ENCODE measurements at places on chromosomes 3 and 15. TPM values are rescaled to one million over a fixed set of nuclear protein-coding genes. Genes with fewer than 3 reads are reported as not detected.

Gene GRK7
- total RNA-seq: 0.10 TPM

Gene THAP10
- 1.9 TPM for total RNA-seq

Gene PLCB2
- 71.3 TPM for total RNA-seq

Gene MAP6D1
- 0.90 TPM for total RNA-seq

- H3K36me3 ChIP-seq: peaks cover 19% of the 10 kb centered on the region
- H3K27ac ChIP-seq: no peak overlapping the region
- no peak overlapping the region for H3K4me3 ChIP-seq
- H3K27me3 ChIP-seq: no peaks in the 10 kb centered on the region
Observed at GRCh38 chr3:16305111-16305541, 40.1 kb downstream of the OXNAD1 start.

DNA sequence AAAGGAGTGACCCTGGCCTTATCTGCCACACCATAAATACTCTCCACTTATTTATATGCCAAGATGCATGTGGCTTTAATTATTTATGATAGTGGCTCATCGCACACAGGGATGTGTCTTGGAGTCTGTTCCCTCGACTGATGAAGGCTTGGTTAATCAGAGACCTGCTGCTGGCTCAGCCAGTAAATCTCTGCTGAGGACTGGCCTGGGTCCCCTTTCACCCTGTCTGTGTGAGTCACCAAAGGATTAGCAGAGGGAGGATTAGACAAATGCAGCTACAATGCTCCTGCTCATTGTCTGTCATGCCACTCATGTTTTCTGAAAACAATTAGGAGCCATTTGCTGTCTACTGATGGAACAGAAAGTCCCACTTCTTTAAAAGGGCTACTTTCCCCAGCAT is 226.8 kb downstream of the NTRK3 start:
- peaks cover 3% of the 10 kb centered on the region for H3K36me3 ChIP-seq
- H3K4me1 ChIP-seq: peaks cover 9% of the 10 kb centered on the region
- no peak overlapping the region for H3K4me3 ChIP-seq
- DNase-seq: no peak
- H3K27me3 ChIP-seq: peaks cover 7% of the 10 kb centered on the region
- H3K27ac ChIP-seq: no peak overlapping the region

DNA sequence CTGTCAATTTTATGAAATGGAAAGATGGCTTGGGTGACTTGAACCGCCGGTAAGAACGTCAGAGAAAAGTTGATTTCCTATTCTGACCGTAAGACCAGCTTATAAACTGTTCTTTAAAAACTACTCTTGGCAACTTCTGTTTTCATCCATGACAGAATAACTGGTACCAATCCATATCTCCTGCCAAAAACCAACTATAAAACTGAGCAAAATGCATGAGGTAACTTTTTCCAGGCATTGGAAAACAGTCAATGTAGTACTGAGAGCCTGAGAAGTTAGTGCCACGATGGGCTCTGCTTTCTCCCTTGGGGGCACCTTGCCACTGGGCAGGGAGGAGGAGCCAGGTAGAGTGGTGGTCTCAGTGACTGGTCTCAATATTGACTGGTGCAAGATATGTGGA is 615.2 kb upstream of the TBL1XR1 start:
- no peak overlapping the region for H3K27ac ChIP-seq
- no peaks in the 10 kb centered on the region for H3K27me3 ChIP-seq
- no peak overlapping the region for H3K4me3 ChIP-seq
- DNase-seq: no peak
- H3K36me3 ChIP-seq: no peaks in the 10 kb centered on the region

DNA sequence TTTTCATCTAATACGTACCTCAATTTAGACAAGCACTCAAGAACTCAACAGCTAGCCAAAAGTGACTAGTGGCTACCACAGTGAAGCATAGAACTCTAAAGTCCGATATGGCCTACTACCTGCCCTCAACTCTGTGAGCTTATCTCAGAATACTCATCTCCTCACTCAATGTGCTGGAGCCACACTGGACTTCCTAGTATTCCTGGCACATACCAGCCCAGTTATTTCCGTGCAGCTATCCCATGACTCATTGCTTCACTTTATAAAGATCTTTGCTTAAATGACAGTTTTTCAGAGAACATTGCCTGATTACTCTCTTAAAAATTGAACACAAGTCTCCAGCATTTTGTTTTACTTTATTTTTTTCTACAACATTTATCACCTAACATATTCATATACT is 524.7 kb downstream of the PYDC2 start:
- no peaks in the 10 kb centered on the region for H3K27me3 ChIP-seq
- no peaks in the 10 kb centered on the region for H3K4me1 ChIP-seq
- H3K27ac ChIP-seq: no peak overlapping the region
- H3K4me3 ChIP-seq: no peak overlapping the region
- H3K36me3 ChIP-seq: no peaks in the 10 kb centered on the region

DNA sequence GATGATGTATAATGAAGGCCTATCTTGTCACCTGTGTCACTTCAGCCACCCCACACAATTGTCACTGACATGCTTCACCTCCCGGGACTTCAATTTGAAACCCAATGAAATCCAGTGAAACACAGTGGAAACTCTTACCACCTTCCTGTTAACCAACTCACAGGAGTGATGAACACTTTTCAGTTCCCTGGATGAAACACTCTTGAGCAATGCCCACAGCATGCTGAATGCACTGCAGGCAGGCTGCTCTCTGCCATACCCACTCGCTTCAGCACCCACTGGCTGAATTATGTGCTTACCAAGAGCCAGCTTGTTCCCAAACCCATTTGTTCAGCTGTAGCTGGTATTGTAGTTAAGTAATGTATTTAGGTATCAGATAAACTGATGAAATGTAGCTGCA is 47.0 kb downstream of the MAP2K1 start:
- no peak for DNase-seq
- H3K4me1 ChIP-seq: peaks cover 54% of the 10 kb centered on the region
- peaks cover 12% of the 10 kb centered on the region for H3K27me3 ChIP-seq
- no peak overlapping the region for H3K27ac ChIP-seq

- no peak overlapping the region for H3K27ac ChIP-seq
- H3K4me1 ChIP-seq: no peaks in the 10 kb centered on the region
- DNase-seq: no peak
- H3K4me3 ChIP-seq: no peak overlapping the region
Observed at GRCh38 chr3:58996730-58997129, 53.1 kb downstream of the CFAP20DC start.

DNA sequence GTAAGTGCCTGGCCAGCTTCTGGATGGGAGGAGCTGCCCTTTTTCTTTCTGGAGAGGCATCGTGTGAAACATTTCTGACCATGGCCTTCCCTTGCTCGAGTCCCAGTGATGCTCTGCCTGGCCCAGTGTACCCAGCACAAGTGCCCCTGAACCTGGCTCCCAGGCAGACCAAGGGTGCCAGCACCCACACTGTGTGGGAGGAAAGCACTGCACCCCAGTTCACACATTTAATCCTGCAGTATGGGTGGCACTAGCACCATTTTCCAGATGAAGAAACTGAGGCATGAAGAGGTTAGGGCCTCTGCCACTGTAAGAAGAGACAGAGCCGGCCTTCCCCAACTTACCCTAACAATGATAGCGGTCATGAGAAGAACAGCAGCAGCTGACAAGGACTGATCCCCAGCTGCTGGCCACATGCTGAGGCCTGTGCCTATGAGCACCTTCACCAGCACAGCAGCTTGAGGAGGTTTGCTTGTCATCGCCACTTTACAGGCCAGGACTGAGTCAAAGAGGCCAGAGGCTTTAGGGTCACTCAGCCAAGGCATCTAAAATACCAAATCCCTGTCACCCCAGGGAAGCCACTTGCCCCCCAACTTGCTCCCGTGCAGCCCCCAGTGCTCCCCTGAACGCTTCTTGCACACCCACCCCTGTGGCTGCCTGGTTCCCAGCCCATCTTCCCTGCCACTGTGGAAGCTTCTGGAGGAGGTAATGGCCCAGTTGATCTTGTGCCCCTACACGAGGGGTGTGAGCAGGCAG is 15.0 kb downstream of the PRR23E start:
- H3K4me3 ChIP-seq: no peak overlapping the region
- H3K27ac ChIP-seq: no peak overlapping the region
- H3K4me1 ChIP-seq: no peaks in the 10 kb centered on the region

DNA sequence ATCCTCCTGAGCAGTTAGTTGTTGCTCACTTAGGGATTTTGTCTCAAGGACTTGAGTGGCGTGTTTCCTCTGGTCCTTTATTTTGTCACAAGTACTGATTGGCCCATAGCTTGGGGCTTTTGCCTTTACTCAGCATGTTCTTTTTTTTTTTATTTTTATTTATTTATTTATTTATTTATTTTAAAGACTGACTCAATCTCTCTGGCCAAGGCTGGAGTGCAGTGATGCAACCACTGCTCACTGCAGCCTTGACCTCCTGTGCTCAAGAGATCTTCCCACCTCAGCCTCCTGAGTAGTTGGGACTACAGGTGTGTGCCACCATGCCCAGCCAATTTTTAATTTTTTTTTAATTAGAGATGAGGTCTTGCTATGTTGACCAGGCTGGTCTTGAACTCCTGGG is 223.9 kb upstream of the TPM1 start:
- no peak for DNase-seq
- H3K27me3 ChIP-seq: no peaks in the 10 kb centered on the region
- no peaks in the 10 kb centered on the region for H3K4me1 ChIP-seq

Data from endothelial cell (in vitro differentiated cells).